Stomach (tissue), 19 donors: ENCODE measurements at places on chromosomes 3 and 15. TPM values are rescaled to one million over a fixed set of nuclear protein-coding genes. Genes with fewer than 3 reads are reported as not detected.

The RGMA gene
- 46.0 TPM for total RNA-seq

The GPD1L gene
- total RNA-seq = 79.0 TPM

The SGO1 gene
- 3.5 TPM for total RNA-seq

The SCN11A gene
- not detected for total RNA-seq

The ASB7 gene
- 15.4 TPM for total RNA-seq

The TLR9 gene
- total RNA-seq = not detected

The COPB2 gene
- 105 TPM for total RNA-seq

The TUBGCP5 gene
- total RNA-seq = 38.2 TPM

The C3orf38 gene
- total RNA-seq = 12.0 TPM

The CEMIP gene
- not detected for total RNA-seq

The GCHFR gene
- total RNA-seq = 11.7 TPM

The WHAMM gene
- total RNA-seq = 9.3 TPM

The DLEC1 gene
- not detected for total RNA-seq

The TXNRD3 gene
- 53.6 TPM for total RNA-seq

The ADGRG7 gene
- not detected for total RNA-seq
